ENCODE measurements at places on chromosomes 16 and 17.

- no peak for DNase-seq
Observed at GRCh38 chr17:40371261-40371929, 6.9 kb upstream of the GJD3 start.

GRCh38 chr17:56540836-56541235 lies 52.7 kb upstream of the NOG start:
- no peak for DNase-seq

- DNase-seq, result no peak
Observed at GRCh38 chr16:11498683-11499082, 88.0 kb downstream of the LITAF start.

DNA sequence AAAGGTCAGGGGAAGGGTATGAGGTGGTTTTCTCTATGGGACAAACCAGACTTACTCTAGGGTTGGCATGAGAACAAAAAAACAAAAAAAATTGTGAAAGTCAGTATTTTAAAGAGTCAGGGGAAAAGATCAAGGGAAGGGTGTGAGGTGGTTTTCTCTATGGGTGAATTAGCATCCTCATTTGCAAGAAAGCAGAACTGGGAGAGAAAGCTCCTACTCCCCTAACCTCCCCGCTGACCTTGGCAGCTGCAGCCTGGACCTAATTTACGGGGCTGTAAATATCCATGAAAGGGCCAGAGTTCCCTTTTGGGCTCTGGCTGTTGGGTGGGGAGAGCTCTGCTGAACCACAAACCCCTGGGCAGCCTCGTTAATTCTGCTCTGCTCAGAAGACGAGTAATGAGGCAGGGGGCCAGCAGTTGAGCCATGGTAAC lies 10.6 kb downstream of the RHBDL3 start:
- no peak for DNase-seq

DNA sequence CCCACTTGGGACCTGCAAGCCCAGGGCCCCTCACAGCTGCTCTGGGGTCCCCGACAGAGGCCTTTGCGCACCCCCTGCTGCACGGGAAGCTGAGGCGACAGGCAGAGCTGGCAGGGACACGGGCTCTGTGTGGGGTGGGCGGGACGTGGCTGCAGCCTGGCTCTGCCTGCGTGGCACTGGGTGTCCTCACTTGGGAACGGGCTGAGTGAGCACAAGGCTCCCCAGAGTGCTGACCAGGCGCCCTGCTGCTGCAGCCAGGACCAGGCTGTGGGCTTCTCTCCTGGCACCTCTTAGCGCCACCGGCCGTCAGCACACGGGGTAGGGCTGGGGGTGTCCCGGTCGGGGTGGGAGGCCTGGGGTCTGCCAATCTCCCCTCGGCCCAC lies 6.6 kb downstream of the C1QTNF8 start:
- DNase-seq, result no peak

GRCh38 chr16:76882105-76882504 lies 308.9 kb upstream of the MON1B start:
- DNase-seq, result no peak

GRCh38 chr16:47026492-47026891 lies 53.0 kb upstream of the DNAJA2 start:
- no peak for DNase-seq

DNA sequence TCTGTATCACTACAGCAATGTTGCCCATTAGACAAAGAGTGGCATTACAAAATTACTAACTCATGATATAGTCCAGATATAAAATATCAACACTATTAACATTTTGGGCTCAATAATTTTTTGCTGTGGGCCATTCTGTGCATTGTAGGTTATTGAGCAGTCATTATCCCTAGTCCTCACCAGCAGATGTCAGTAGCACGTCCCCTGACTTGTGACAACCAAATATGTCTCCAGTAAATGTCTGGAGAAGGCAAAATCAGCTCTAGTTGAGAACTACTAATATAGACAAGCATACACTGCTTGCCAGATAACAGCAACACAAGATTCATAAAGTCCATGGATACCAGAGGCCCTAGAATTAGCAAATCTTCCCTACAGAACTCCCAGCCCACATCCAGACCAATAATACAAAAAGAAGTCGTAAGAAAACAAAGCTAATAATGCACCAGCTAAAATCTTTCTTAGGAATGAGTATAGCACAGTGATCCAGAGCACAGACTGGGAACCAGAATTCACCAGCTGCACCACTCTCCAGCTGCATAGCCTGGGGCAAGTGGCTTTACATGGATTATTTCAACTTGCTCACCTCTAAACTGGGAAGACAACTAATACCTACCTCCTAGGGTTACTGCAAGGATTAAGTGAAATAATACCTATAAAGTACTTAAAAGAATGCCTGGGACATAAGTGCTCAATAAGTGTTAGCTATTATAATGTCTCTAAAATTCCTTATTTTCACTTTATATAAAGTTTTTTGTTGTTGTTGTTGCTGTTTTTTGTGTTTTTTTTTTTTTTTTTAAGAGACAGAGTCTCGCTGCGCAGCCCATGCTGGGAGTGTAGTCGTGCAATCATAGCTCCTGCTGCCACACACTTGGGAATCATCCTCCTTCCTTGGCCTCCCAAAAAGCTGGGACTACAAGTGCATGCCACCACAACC lies 23.7 kb downstream of the HELZ start:
- DNase-seq, result no peak

GRCh38 chr16:84532291-84532724 lies 27.8 kb upstream of the MEAK7 start:
- no peak for DNase-seq

DNA sequence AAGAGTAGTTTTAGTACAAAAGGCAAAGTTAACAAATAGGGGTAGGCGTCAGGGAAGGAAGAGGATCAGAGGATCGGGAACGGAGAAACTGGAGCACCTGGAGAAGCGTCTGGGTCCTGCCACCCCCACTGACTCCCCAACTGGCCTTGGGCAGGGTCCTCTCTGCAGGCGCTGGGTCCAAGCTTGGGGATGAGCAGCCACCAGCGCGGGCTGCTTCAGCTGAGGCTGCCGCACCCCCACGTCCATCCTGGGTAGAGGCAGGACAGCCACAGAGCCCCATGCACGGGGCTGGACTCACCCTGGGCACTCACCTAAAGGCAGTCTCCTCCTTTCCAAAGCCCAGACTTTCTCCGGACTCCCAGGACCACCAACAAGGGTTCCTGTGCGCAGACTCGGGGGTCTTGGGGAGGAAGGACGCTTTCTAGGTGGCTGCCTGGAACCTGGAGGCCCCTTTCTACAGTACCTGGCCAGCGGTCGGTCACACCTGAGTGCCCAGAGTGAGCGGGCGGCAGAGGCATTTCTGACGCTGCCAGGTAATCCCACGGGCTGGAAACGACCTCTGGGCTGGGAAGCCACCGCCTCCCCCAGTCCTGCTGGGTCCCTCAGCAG lies 1.1 kb downstream of the HS3ST6 start:
- no peak for DNase-seq

GRCh38 chr16:82187829-82188228 lies 17.8 kb upstream of the MPHOSPH6 start:
- no peak for DNase-seq
